ENCODE measurements at places on chromosomes 16 and 17.

DNA sequence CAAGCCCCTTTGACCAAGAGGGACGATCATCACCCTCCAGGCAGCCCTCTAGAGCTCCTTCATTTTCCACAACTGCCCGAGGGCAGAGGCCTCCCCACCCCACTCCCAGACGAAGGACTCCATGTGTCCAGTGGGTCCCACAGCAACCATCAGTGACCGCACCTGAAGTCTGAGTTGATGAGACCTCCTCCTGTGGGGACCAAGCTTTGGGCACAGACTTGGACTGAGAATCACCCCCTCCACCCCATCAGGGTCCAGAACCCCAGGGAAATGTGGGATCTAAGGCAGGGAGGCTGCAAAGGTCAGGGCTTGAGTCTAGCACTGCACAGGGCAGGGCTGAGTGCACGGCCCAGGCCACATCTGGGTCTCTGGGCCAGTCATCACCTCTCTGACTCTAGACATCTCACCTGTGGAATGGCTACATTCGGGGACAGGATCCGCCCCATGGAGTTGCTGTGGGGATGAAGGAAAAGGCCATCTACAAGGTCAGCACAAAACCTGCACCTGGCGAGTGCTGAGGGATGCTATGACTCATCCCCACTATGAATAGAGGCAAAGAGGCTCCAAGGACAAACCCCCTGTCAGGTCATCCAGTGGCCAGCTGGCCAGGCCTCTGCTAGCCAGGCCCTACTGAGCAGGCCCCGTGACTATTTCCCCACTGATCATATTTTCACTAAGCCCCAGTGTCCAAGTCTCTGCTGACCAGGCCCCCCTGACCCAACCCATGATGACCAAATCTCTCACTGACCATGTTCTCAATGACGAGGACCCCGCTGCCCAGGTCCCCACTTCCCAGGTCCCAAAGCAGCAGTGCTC, 38.4 kb downstream of the TNFRSF13B start:
- DNase-seq = no peak

- no peak for DNase-seq
These were observed 1.0 kb downstream of the BAHCC1 start for GRCh38 chr17:81396278-81396721.

GRCh38 chr17:31313982-31314781, at the start of gene EVI2B:
EVI2B (minus strand) TSS chr17:31314054; CDS start chr17:31305609, 8,445 bp downstream.
- peak; percentile 39 for DNase-seq

- DNase-seq = no peak
These were observed 15.7 kb upstream of the NOG start for GRCh38 chr17:56577843-56578204.

DNA sequence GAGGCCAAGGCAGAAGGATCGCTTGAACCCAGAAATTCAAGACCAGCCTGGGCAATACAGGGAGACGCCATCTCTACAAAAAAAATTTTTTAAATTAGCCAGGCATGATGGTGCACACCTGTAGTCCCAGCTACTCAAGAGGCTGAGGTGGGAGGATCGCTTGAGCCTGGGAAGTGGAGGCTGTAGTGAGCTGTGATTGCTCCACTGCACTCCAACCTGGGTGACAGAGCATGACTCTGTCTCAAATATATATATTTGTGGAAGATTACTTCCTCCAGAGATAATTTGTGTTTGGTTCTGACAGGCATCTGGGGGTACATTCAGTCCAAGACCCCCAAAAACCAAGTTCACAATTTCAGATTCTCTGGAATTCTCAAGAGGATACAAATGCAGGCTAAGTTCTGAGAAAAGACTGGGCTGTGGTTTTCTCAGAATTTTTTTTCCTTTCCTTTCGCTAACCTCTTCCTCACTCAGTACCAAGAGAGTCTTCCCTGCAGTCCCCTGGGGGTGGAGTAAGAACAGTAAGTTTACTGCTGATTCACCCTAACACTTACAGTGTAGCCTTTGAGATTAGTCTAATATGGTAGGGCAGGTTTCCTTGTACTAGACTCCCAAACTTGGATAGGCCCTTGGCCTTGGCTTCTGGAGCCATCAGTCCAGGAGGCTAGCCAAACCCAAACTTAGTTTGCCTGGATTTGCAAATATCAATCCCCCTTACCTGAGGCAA, 15.1 kb downstream of the GSDMB start:
- DNase-seq = peak; percentile 43

GRCh38 chr17:52546990-52547389, 388.5 kb upstream of the CA10 start:
- DNase-seq = no peak

GRCh38 chr16:20910781-20911321, 10.3 kb downstream of the LYRM1 start:
- no peak for DNase-seq

- no peak for DNase-seq
These were observed 38.1 kb upstream of the KPNB1 start for GRCh38 chr17:47611372-47612350.

DNA sequence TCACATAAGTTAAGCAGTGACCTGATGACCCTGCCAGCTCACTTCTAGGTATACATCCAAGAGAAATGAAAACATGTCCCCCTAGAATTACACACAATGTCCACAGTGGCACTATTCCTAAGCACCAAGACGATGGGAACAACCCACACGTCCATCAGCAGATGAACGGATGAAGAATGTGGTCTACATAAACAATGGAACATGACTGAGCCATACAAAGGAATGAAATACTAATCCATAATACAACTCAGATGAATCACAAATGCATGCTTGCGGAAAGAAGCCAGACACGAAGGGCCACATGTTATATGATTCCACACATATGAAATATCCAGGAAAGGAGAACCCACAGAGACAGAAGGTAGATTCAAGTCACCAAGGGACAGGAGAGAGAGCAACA, 17.4 kb downstream of the USP22 start:
- DNase-seq = no peak

- no peak for DNase-seq
These were observed 12.9 kb upstream of the CACNG4 start for GRCh38 chr17:66951605-66951953.

DNA sequence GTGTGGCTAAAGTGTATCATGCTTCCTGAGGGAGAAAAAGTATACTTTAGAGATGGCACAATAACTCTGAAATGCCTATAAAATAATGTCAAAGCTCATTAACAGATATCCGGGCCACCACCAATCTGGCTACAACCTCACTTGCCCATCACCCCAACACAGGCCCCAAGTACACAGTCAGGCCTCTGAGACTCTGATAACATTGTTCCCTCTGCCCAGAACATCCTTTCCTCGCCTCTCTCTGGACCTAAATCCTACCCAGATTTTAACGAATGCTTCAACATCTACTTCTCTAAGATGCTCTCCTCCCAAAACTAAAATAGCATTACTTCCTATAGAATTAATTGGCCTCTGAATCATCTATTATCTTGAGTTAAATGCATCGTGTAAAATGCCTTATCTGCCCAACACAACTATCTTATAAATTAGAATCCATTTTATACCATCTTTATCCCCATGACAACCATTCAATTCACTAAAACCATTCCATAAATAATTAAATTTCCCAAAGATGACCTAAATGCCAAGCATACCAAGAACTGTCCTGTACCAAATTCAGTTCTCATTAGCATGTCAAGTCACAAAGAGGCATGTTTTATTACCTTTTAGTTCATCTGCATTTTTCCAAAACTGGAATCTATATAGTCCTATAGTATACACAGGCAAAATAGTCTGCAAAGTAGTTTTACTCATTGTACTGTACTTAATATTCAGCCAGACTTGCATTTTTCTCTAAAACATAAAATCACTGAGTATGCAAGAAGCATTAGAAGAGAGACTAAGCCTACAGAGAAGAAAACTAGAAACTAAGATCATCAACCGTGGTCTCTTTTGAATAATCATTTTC, 15.7 kb downstream of the HELZ start:
- DNase-seq = no peak

GRCh38 chr17:1174263-1174880, 5.4 kb downstream of the ABR start:
- no peak for DNase-seq

GRCh38 chr17:82246365-82247181, 17.7 kb downstream of the SLC16A3 start:
- no peak for DNase-seq

DNA sequence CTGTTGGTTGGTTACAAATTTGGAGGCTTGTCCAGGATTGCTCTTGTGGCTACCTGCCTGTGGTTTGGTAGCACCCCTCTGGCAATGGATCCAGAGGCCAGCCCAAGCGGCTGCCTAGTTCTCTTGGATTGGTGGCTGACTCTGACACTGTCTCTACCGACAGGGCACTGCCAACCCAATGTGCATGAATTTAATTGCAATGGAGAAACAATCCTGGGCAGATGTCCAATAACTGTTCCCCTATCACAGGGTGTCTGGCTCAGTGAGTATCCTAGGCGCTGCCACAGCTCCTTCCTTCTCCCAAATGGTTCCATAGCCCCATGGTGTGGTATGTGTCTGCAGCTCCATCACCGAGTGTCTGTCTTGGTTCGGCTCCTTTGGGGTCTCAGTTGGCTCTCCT, 19.5 kb downstream of the N4BP1 start:
- DNase-seq = no peak

- DNase-seq = no peak
These were observed 4.4 kb downstream of the SMARCD2 start for GRCh38 chr17:63837962-63838600.

- DNase-seq = no peak
These were observed 24.1 kb downstream of the PRKCA start for GRCh38 chr17:66326476-66327047.
